Stimulated activated naive CD4-positive, alpha-beta T cell (primary cell): ENCODE measurements at places on chromosomes 13 and 19.
A peak's percentile ranks its signal among the peaks of the same experiment; 100 is the strongest.

DNA sequence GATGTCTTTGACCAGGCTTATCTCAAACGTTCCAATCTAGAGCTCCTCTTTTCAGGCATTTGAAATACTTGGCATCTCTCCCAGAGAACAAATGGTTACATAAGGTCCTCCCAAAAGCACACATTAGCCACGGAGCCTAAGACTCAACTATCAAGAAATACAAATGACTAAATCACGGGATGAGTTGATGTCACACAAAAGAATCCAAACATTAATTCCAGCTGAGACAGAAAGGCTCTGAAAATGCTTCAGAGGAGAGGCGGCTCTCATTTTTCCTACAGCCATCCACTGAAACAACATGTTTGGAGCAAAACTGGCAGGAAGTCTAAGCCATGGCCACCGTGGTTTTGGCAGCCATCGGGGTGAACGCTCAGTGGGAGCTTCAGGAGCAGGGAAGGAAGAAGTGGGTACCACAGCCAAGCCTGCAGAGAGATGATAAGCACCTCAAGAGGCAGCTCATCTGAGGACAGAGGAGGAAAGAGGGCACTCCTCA is 122.5 kb downstream of the STK24 start:
- no peak for DNase-seq

- DNase-seq, result no peak
Observed at GRCh38 chr13:75938811-75939560, 302.9 kb downstream of the LMO7 start.

GRCh38 chr13:111791131-111791530 is 275.8 kb upstream of the SOX1 start:
- no peak for DNase-seq

DNA sequence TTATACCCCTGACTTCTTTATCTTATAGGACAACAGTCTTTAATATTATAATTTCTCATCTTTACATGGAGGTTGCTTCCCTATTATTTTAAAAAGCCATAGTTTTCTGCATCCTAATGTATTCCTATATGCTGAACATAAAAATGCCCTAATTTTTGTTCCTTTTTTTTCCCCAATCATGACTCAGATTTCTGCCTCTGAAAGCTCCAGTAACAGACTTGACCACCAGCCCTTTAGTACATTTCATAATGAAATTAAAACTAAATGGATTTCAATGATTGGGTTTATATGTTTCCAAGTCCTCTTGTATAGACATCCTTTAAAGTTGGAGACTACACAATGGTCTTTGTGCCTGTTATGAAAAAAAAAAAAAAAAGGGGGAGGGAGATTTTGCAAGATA is 712.5 kb downstream of the DIAPH3 start:
- no peak for DNase-seq

GRCh38 chr19:38095411-38096308 is 128.4 kb downstream of the DPF1 start:
- DNase-seq, result peak; percentile 14

- no peak for DNase-seq
Observed at GRCh38 chr19:391726-392374, 17.1 kb downstream of the C2CD4C start.

GRCh38 chr19:14113762-14114414 is 3.7 kb downstream of the PRKACA start:
- peak; percentile 27 for DNase-seq

DNA sequence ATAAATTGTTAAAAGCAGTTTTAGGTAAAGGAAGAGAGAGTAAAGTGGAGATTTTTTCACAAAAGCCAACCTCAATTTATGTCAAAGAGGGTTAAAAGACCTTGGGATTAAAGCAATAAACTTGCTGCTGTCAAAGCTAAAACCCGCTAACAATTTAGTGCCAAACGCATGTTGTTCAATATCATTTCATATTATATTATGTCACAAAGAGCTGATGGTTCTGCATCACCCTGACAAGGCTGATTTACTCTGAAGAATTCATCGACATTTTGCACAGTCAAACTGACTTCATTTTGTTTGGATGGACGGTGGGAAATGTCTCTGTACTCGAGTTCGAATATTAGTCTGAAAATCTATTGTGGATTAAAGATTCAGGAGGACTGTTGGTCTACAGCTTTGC is 315.8 kb upstream of the TSHZ3 start:
- DNase-seq, result no peak

DNA sequence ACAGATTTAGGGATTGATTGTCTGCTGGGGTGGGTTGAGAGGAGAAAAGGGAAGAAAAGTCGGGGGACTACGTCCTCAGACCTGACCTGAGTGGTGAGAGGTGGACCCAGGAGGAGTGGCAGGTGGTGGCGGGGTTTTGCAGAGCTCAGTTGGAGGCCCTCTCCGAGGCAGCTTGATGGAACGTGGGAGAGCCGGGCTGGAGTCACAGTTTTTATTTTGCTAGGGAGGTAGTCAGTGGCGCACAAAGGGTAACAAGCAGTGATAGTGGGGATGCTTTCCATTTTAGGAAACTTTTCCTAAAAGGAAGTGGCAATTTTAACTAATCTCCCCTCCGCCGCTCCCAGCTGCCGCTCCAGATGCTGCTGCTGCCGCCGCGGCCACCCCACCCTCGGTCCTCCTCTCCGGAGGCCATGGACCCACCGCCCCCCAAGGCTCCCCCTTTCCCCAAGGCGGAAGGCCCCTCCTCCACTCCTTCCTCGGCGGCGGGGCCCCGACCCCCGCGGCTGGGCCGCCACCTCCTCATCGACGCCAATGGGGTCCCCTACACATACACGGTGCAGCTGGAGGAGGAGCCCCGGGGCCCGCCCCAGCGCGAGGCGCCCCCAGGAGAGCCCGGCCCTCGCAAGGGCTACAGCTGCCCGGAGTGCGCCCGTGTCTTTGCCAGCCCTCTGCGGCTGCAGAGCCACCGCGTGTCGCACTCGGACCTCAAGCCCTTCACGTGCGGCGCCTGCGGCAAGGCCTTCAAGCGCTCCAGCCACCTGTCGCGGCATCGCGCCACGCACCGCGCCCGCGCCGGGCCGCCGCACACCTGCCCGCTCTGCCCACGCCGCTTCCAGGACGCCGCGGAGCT is 1.1 kb upstream of the ZNF581 start:
- peak; percentile 20 for DNase-seq

DNA sequence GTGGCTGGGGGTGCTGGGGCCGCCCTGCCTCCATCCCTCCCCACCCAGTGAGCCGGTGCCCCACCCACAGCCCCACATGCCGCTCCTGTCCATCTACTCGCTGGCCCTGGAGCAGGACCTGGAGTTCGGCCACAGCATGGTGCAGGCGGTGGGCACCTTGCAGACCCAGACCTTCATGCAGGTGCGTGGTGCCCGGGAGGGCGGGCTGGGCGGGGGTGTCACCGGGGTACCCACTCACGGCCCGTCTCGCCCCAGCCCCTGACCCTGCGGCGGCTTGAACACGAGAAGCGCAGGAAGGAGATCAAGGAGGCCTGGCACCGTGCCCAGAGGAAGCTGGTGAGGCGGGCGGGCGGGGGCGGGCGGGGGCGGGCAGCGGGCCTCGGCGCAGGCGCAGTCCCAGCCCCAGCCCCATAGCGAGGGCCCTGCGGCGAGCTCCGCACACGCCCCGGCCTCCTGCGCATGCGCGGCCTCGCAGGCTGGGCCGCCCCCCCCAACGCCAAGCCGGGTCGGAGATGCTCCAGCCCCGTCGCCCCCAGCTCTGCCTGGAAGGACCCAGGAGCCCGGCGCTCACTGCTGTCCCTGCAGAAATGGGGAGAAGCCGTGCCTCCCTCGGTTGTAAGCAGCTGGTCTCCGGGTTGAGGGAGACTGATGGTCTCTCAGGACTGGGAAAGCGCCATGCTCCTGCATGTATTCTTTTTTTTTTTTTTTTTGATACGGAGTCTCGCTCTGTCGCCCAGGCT is 7.7 kb downstream of the ARHGAP45 start:
- DNase-seq, result peak; percentile 94

- DNase-seq, result peak; percentile 27
Observed at GRCh38 chr19:48683349-48683748, 10.5 kb upstream of the NTN5 start.

- DNase-seq, result no peak
Observed at GRCh38 chr13:41506312-41506711, 49.0 kb downstream of the RGCC start.

GRCh38 chr13:100588331-100589177 is at the start of gene GGACT:
GGACT (minus strand) TSS chr13:100588789; CDS start chr13:100532591, 56,198 bp downstream.
- peak; percentile 74 for DNase-seq

- no peak for DNase-seq
Observed at GRCh38 chr13:89468081-89468480, 1796.9 kb downstream of the SLITRK5 start.

- DNase-seq, result no peak
Observed at GRCh38 chr19:10112037-10112761, 706 bp downstream of the P2RY11 start.

- no peak for DNase-seq
Observed at GRCh38 chr13:43244481-43244880, 221.1 kb downstream of the DNAJC15 start.

- no peak for DNase-seq
Observed at GRCh38 chr13:110308656-110309359, 1.7 kb downstream of the COL4A2 start.

DNA sequence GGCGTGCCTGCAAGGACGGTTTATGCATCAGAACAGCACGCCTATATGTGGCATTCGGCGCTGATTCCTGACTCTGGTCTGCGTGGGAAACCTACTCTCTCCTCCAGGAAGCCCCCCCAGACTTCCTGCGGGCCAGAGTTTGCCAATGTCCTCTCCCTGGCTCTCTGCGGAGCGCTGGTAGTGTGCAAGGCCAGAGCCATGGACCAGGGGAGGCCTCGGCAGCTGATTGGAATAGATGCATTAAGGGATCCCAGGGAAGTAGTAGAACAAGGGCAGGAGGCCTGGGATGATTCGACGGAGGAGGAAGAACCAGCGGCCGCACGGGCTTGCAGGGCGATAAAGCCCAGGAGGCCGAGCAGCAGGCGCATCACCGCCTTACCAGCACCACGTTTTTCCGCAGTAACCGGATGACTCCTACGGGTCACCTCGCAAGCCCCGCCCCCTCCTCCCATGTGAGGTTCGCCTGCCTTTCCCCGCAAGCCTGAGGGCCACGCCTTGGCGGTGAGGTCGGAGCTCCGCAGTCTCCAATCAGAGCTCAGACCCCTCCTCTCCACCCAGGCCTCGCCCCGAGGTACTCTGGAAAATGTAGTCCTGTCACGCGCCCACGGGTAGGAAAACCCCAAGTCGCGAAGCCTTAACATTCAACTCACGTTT is 5.0 kb downstream of the CLEC11A start:
- peak; percentile 65 for DNase-seq

DNA sequence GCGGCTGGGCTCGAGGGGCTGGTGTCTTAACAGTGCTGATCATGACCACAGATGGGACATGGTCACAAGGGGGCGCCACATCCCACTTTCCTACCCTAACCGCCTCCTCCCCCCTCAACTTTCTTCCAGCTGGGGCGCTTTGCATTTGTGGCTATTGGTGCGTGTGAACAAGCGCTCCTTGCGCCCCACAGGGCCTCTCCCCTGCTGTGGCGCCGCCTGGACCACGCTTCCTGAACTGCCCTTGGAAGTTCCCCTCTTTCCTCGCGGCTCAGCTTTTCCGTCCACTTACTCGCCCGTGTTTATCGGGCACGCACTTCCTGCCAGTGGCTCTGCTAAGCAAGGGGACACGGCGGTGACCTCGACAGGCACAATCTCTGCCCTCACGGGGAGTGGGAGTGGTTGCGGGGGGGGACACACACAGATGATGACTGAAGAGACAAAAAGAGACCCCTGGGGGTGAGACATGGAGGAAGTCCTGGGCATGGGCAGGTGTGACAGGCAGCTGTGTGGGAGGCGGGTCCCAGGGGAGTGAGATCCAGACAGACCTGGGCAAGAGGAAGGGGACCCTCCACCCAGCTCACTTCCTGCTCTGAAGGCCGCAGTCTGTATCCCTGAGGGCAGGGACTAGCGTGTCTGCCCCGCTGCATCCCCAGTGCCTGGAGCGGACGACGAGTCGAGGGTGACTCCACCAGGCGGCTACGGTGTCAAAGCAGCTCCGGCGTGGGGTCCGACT is 40.3 kb downstream of the ZNF787 start:
- DNase-seq, result peak; percentile 27

DNA sequence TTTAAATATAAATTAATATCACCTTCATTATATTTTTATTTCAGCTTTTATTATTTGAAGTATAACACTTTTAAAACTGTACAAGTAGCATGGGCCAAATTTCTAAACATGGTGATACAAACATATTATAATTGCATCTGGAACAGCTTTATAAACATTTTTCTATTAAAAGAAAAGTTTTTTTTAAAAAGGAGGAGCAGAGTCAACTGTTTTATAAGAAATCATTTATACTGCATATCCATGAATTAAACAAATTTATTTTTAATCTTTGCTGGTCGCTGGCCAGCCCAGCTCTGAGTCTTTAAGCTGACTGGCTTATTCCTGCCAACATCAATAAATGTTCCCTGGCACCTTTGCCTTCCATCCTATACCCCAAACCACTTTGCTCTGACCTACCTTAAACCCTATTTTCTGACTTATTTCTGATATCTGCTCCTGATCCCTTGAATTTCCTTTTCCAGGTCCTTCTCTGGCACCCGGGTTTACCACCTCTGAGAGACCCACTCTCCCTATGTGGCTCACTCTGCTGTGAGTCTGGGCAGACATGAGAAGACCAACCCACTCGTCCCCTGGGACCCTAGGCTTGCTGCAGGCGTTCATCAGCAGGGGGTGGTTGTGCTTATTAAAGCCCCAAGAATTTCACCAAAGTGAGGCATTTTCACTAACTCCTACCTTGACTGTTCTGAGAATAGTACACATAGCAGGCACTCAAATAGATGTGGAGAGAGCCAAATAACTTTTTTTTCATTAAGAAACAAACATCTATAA is 220.3 kb downstream of the KLF12 start:
- DNase-seq, result no peak

DNA sequence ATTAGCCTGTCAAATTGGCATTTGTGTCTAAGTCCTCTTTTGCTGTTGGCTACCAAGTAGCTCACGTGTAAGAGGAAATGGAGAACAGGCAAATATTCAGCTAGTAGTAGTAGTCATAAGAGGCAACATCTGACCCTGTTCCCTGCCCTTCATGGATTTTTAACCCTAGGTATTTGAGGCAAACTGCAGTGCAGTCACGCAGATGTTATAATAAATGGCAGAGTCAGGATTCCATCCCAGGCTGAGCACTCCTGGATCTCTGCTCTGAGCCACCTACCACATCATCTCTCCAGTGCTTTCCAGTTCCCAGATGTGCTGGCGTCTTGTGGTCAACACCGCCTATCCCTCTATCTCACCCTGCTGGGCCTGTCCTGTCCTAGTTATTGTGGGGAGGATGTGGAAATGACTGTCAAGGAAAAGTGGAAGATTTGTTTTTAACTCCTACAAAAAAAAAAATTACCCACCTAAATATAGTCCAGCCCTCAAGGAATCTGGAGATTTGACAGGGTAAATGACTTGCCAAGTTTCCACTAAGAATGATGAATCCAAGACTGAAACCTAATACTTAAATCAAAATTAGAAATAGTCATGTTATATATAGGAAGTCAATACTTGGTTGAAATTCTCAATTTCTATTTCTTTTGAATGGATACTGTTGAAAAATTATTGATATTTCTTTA is 322.9 kb downstream of the GPC6 start:
- no peak for DNase-seq

- no peak for DNase-seq
Observed at GRCh38 chr19:14480700-14481079, 5.5 kb upstream of the PTGER1 start.
